ENCODE measurements at places on chromosomes 12 and 14. TPM values are rescaled to one million over a fixed set of nuclear protein-coding genes. Genes with fewer than 3 reads are reported as not detected.

DNA sequence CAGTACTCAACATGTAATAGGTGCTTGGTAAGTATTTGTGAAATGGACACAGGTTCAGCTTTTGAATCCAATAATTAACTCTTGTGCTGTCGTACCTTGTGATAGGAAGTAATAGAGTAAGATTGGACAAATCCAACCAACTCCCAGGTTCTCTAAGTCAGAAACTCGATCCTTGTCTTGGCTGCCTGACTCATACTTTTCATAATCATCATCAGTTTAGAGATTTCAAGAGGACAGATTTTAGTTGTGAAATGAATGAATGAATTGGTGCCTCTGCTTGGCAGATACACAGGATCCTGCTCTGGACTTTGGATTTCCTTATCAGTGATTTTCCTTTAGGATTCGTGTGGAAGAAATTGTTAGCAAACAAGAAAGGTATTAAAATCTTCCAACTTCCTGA lies 1145.2 kb downstream of the AACS start:
- DNase-seq: no peak
- H3K4me1 ChIP-seq: no peaks in the 10 kb centered on the region
- H3K36me3 ChIP-seq: peaks cover 82% of the 10 kb centered on the region
- no peaks in the 10 kb centered on the region for H3K27me3 ChIP-seq

DNA sequence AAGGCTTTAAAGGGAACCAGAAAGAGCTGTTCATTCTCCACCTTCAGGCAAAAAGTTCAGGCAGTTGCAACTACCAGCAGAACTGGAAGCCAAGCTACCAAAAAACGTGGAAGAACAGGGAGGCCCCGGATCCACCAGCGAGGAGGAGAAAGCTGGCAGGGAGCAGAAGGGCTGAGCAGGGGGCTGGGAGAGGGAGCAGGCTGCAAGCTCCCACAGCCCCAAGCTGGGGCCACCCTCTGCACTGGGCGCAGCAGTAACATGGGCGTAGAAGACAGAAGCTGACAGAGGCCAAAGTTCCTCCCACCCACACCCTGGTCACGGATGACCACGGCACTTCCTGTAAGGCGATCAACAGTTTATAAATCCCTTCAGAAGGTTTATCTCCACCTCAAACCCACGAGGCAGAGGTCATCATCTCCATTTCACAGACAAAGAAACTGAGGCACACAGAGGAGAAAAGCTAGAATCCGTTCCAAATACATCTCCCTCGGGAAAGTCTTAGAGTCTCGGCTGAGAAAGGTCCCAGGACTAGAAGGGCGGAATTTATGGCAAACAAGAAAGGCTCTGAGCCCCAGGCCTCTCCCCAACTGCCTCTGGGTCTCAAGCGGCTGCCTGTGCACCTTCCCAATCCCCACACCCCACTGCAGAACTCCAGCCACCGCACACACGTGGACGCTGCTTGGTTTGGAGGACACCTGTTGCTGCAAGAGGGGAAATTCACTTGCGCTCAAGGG lies 1.8 kb downstream of the CCDC85C start:
- peaks cover 32% of the 10 kb centered on the region for H3K27me3 ChIP-seq
- H3K4me3 ChIP-seq: peak overlapping the region; percentile 69
- no peak for DNase-seq
- no peak overlapping the region for H3K27ac ChIP-seq

DNA sequence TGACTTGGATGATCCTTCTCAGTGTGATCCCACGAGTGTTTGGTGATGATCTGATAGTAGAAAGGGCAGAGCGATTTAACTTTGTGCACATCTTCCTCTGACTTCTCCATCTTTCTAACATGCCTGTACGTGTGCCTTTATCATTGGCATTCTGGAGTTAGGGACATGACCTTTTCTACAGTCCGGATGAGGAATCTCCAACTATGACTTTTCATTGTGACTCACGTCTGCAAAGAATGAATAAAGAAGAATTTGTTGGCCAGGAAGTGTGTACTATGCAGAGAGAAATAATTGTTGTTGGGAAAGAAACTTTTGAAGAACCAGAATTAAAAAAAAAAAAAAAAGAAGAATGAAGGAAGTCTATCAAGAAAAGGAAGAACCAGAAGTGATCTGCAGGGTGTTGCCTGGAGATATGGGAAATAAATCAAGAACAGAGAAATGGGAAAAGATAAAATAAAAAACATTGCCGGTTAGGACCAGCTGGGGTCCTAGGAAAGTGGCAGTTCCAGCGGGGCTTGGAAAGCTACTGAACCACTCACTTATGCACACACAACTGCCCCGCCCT lies 25.3 kb downstream of the PPFIBP1 start:
- no peak overlapping the region for H3K27ac ChIP-seq
- peaks cover 4% of the 10 kb centered on the region for H3K36me3 ChIP-seq
- H3K4me3 ChIP-seq: no peak overlapping the region
- H3K27me3 ChIP-seq: no peaks in the 10 kb centered on the region
- no peak for DNase-seq
- peaks cover 38% of the 10 kb centered on the region for H3K4me1 ChIP-seq

DNA sequence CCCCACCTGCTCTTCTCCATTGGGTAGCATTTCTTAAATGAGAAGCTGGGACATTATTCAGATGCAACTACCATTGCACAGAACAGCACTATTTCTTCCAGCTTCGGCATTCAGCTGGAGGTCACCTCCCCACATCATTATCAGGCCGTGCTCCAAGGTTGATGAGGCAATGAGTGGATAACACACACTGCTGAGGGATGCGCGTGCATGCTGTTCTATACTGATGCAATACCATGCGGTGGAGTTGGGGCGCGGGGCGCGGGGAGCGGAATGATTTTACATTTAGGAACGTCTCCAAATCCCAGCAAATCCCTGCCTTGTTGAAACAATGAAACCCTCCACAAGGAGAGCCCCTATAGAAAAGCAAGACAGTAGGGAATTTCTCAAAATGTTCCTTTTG lies 283.4 kb downstream of the GRIN2B start:
- H3K4me1 ChIP-seq: peaks cover 20% of the 10 kb centered on the region
- no peaks in the 10 kb centered on the region for H3K36me3 ChIP-seq
- H3K4me3 ChIP-seq: no peak overlapping the region
- H3K27me3 ChIP-seq: peaks cover 3% of the 10 kb centered on the region

CFAP73 gene
- 0.30 TPM for total RNA-seq

KRT73 gene
- total RNA-seq: not detected

PDZRN4 gene
- not detected for total RNA-seq

HOXC13 gene
- total RNA-seq: not detected

VWF gene
- 0.48 TPM for total RNA-seq

FAIM2 gene
- total RNA-seq: 0.18 TPM

DNA sequence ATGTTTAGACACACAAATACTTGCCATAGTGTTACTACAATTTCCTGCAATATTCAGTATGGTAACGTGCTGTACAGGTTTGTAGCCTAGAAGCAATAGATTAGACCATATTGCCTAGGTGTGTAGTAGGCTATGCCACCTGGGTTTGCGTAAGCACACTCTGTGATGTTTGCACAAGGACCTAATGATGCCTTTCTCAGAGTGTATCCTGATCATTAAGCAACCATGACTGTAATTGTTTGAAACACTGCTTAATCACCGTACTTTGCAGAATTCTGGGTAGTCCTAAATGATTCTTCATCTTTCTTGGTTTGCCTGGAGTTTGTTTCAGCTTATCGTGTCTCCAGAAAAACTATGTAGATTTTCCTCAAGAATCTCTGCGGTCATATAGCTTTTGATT lies 11.2 kb upstream of the TCP11L2 start:
- H3K27ac ChIP-seq: no peak overlapping the region
- H3K27me3 ChIP-seq: no peaks in the 10 kb centered on the region
- no peaks in the 10 kb centered on the region for H3K36me3 ChIP-seq

DNA sequence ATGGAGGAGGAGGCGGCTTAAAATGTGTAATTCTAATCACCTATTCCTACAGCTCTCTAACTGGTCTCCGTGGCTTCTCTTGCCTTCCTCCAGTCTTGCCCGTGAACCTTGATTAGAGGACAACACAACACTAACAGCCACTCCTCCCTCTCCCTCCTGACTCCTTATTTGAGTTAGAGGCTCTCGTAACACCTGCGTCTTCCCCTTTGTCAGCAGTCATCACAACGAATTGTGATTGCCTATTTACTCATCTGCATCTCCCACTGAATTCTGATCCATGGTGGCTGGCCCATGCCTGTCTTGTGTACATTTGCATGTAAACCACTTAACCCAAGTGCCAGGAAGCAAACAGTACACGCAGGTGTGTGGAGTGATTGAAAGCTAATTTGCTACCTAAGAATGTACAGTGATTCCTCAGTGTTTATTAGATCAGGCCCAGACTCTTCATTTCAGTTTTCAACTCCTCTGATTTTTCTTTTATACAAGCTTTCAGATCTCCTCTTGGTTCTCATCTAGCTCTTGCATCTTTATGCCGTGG lies 154.5 kb downstream of the MON2 start:
- peaks cover 30% of the 10 kb centered on the region for H3K4me1 ChIP-seq
- H3K36me3 ChIP-seq: no peaks in the 10 kb centered on the region
- H3K27ac ChIP-seq: no peak overlapping the region
- DNase-seq: no peak
- no peak overlapping the region for H3K4me3 ChIP-seq

- H3K27me3 ChIP-seq: no peaks in the 10 kb centered on the region
- DNase-seq: no peak
- H3K27ac ChIP-seq: no peak overlapping the region
- no peaks in the 10 kb centered on the region for H3K4me1 ChIP-seq
- H3K36me3 ChIP-seq: peaks cover 65% of the 10 kb centered on the region
Measured at GRCh38 chr12:131764738-131765137, 53.8 kb downstream of the SFSWAP start.

DNA sequence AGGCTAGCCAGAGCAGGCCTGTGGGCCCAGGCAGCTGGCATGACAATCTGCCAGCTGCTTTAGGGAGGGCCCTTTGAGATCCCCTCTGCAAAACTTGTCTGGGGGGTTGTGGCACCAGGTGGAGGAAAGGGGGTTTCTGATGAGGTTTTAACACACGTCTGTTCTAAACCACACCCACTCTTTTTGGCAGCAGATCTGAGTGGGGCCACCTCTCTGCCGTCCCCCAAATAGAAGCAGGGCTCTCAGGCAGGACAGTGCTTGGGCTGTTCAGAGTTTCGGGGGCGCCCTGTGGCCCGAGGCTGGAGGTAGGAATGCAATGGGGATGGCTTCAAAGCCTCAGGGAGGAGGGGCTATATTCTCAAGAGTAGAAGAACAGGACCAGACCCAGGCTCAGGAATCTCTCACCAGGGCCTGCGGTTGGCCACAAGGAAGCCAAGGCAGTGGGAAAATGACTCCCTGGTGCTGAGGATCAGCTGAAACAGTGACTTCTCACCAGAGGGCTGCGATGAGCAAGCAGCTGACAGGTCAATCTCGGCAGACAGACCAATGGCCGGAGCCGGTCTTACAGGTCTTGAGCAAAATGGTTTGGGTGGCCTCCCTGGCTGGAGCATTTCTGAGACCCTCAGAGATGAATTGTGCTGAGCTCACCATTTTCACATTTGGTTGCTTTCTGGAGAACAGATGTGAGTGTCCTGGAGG lies 1.5 kb upstream of the KRT5 start:
- H3K36me3 ChIP-seq: no peaks in the 10 kb centered on the region
- no peaks in the 10 kb centered on the region for H3K27me3 ChIP-seq
- no peak for DNase-seq
- H3K4me3 ChIP-seq: no peak overlapping the region
- peaks cover 7% of the 10 kb centered on the region for H3K4me1 ChIP-seq

SLC25A21 gene
- total RNA-seq: 6.0 TPM

GRCh38 chr12:109430244-109430643 lies 46.9 kb downstream of the KCTD10 start:
- no peaks in the 10 kb centered on the region for H3K36me3 ChIP-seq
- 0 out of 2 replicates have a peak, but pooled peaks cover 3% of the 10 kb centered on the region for H3K27me3 ChIP-seq
- no peak for DNase-seq

DNA sequence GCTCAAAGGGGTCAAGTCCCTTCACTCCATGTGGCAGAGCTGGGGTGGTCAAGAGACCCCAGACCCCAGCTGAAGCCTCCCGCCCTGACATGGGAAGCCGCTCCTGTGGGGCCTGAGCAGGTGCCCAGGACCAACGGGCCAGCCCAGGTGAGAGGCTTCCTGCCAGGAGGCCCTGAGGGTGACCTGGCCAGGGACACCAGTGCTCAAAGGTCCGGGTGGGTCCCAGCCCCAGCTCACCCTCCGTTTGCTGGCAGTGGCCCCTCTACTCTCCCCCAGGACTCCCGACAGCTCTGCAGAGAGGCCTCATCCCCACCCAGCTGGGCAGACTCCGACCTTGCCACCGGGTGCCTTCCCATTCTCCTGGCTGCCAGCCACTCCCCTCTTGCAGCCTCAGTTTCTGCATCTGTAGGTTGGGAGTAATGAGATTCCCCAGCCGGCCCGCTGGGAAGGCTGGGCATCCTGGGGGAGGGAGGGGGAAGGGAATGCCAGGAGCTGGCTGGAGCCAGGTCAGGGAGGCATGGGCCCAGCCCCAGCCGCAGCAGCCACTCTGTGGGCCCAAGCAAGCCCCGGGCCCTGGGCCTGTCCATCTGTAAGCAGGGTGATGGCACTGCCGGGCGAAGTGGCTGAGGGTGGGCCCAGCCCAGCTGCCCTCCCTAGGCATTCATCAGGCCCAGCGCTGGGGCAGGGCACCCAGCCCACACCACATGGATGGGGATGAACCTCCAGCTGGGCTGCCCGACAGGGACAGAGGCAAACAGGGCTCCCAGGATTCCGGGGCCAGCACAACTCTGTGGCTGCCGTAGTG lies 10.3 kb upstream of the INF2 start:
- DNase-seq: no peak
- peaks cover 57% of the 10 kb centered on the region for H3K4me1 ChIP-seq
- no peak overlapping the region for H3K4me3 ChIP-seq
- no peak overlapping the region for H3K27ac ChIP-seq
- peaks cover 10% of the 10 kb centered on the region for H3K27me3 ChIP-seq
- H3K36me3 ChIP-seq: no peaks in the 10 kb centered on the region

TAS2R20 gene
- total RNA-seq: 0.81 TPM

GRCh38 chr14:25436288-25436875 lies 386.4 kb upstream of the STXBP6 start:
- no peaks in the 10 kb centered on the region for H3K27me3 ChIP-seq
- H3K36me3 ChIP-seq: peaks cover 9% of the 10 kb centered on the region
- peaks cover 11% of the 10 kb centered on the region for H3K4me1 ChIP-seq
- no peak for DNase-seq

TBX3 gene
- total RNA-seq: 2.2 TPM

DNA sequence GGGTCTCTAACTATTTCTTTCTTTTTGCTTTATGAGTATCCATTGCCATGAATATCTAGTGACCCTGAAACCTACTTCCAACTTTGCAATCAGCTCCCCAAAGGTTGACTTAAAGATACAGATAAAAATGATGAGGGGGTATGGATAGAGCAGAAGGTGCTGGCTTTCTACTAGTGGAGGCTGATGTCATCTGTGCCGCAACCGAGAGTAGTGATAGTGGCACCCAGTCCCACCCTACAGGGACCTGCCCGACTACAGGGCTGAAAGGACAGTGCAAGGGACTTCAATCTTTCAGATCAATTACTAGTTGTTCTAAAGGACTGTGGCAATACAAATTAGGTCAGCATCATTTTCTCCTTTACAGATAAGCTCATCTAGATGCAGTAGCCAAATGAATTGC lies 806.0 kb downstream of the VRK1 start:
- DNase-seq: no peak
- peaks cover 10% of the 10 kb centered on the region for H3K4me1 ChIP-seq
- no peaks in the 10 kb centered on the region for H3K27me3 ChIP-seq
- no peak overlapping the region for H3K4me3 ChIP-seq
- no peak overlapping the region for H3K27ac ChIP-seq

- no peaks in the 10 kb centered on the region for H3K36me3 ChIP-seq
- H3K27ac ChIP-seq: no peak overlapping the region
- H3K27me3 ChIP-seq: no peaks in the 10 kb centered on the region
- no peak for DNase-seq
- no peak overlapping the region for H3K4me3 ChIP-seq
Measured at GRCh38 chr12:24227551-24227950, 278.1 kb upstream of the SOX5 start.
